T-cell (primary cell): ENCODE measurements at places on chromosomes 1 and 21. TPM values are rescaled to one million over a fixed set of nuclear protein-coding genes. Genes with fewer than 3 reads are reported as not detected.

- no peak for DNase-seq
These were observed 28.0 kb downstream of the LYPLAL1 start for GRCh38 chr1:219201656-219202055.

C8A gene
- total RNA-seq = not detected

DNA sequence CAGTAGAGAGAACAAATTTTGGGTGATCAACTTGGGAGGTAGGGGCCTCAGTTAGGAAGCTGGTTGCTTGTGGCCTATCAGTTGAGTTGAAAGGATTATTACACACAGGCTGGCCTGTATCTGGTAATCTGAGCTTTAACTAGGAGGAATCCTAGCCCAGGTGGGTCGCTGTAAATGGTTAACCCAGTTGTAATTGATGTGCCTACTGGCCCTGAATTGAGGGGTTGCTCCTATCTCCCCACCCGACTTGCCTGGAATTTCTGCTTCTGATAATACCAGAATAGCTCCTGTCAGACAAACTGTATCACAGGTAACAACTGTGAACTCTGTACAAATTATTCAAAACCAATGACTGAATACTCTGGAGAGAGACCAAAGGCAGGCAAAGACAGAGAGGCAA lies 210.4 kb upstream of the RUNX1 start:
- no peak for DNase-seq

F5 gene
- 8.7 TPM for total RNA-seq

DNA sequence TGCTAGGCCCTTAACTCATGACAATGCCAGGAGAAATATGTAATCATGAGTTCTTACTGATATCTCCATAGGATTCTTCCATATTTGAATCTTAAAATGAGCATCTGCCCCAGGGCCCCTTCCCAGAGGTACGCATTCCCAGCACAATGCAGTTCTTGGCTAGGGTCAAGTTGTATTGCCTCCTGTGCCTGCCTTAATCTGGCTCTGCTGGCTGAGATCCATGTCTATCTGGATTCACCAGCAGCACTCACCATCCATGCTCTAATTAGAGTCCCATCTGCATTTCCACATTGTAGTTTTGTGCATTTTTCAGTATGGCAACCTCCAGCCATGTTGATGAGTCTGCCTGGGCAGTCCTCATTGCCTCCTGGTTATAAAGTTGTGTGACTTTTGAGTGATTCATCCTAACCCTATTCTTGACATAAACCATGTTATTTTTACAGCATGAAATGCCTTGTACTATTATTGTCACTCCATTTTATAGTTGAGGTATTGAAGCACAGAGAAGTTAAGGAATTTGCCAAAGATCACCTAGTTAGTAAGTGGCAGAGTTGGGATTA lies 55.9 kb downstream of the CAMSAP2 start:
- DNase-seq = no peak

OR2T35 gene
- not detected for total RNA-seq

FNDC5 gene
- total RNA-seq = not detected

- DNase-seq = no peak
These were observed 27.1 kb upstream of the ZC3H11B start for GRCh38 chr1:219639876-219640577.

DNA sequence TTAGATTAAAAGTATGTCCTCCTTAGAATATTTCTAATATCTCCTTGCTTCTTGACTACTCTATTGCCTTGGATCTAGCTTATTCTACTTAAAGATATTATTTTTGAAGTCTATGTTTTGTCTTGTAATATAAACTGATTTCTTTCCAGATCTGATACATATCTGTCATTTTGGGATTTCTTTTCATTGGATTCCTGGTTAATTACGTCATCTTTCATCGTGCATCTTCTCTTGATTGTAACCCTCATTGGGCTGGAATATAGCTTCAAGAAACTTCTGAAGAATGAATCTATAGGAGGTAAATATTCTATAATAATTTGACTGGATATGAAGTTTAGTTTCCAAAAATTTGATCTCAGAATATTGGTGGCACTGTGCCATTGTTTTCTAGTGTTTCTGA lies 12.1 kb downstream of the NTMT2 start:
- no peak for DNase-seq

DNA sequence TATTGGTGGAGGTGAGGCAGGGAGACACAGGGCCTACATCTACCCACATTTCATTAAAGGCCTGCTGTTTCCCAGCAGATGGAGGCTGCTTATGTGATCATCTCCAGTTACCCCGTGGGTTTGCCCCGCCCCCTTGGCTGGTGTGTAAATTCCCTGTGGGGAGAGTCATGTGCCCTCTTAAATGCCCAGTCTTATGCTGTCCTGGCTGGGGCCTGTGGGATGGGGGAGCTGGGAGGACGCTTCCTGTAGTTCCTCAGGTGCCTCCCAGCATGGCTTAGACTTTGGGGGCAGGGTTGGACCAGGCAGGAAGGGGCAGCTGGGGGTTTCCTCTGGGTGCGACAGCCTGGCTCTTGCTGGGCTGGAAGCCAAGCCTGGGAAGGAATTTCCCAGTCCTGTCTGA lies 15.5 kb upstream of the CITED4 start:
- no peak for DNase-seq

DNA sequence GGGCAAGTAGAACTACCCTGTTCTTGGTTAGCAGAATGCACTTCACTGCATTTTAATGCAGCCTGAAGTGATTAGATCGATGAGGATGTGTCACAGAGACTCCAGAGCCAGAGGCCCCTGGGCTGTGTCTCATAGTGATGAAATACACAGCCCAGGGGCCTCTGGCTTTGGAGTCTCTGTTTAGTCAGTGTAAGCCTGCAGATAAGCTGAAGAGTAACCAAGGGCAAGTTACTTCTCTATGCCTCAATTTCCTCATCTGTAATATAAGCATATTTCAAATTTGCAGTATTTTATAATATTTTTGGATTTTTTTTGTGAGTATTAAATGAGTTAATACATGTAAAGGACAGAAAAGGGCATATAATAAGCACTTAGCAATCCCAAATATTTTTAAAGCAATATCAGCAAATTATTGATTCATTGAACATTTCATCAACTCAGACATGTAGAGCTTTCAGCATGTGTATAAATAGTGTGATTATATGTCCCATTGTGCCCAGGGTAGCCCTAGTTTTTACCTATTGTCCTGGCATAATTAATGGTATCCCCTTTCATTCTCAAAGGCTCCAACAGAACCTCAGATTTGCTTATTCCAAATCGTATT lies 23.6 kb upstream of the APOBEC4 start:
- no peak for DNase-seq

DNA sequence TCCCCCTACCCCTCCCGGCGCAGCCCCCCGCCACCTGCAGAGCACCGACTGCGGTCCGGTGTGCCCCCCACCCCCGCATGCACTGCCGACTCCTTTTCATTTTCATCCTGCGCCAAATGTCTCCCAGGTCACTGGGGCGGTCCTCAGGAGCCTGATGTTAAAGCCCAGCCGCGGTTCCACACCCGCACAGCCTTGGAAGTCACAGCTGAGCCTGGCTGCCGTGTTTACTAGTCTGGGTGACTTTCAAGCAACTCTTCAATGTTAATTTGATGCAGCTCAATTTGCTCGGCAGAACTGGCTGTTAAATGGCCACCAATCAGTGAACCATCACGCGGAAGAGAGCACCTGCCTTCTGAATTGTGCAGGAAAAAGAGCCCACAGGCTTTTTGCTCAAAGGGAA lies 27.2 kb downstream of the THAP3 start:
- no peak for DNase-seq

ARHGEF16 gene
- not detected for total RNA-seq

NTMT2 gene
- total RNA-seq = not detected

GRCh38 chr1:42142894-42143675 lies 10.1 kb upstream of the GUCA2B start:
- no peak for DNase-seq

DNA sequence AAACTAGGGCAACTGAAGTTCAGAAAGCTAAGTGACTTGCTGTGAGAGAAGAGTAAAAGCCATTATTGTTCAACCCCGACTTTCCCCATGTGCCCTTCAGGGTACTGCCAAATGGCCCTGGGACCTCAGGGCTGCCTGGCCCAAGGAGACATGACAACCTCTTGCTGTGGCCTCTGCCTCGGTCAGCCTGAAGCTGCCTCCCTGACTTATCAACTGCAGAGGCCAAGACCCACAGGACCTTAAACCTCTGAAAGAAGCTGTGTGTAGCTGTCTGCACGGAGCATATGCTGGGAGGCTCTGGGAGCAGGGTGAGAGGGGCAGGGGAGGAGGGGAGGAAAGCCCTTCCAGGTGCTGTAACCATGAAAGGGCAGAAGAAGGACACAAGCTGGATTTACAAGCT lies 35.9 kb downstream of the HMGB4 start:
- no peak for DNase-seq

CLDN8 gene
- total RNA-seq = not detected

ADAMTS4 gene
- total RNA-seq = 1.8 TPM

DDR2 gene
- 0.67 TPM for total RNA-seq

DNA sequence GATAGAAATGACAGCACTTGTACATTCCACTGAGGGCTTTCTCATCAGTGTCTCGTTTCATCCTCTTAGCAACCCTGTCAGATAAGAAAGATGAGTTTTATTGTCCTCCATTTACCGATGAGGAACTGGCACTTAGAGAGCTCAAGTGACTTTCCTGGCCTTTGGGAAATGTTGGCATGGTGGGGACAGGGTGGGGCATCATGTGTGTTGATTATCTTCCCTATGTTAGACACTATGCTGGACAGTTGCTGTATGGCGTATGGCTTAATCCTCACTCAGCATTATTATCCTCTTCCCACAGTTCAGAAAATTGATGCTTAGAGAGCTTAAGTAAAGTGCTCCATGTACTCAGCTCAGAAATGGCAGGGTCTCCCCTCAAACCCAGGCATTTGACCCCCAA lies 163.2 kb downstream of the CAMTA1 start:
- no peak for DNase-seq

RGS5 gene
- total RNA-seq = 3.4 TPM

RSPH1 gene
- 0.20 TPM for total RNA-seq

DNA sequence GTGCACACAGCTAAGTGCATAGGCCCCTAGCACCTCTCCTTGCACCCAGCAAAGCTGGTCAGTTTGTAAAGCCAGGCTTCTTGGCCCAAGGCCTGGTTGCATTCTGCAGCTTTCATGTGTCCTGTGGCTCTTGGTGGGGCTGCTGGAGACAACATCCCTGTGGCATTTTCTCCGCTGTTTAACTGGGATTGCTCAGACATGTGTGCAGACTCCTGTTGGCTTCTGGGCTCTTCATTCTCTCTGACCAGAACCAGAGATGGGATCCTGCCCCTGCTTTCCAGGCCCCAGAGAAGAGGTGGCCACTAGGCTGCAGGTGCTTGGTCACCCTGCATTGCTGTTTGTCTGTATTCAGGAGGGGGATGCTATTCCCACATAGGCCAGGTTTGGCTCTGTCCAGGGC lies 50.8 kb downstream of the FAM78B start:
- DNase-seq = no peak

GRCh38 chr1:4931486-4931885 lies 277.1 kb downstream of the AJAP1 start:
- no peak for DNase-seq

DNA sequence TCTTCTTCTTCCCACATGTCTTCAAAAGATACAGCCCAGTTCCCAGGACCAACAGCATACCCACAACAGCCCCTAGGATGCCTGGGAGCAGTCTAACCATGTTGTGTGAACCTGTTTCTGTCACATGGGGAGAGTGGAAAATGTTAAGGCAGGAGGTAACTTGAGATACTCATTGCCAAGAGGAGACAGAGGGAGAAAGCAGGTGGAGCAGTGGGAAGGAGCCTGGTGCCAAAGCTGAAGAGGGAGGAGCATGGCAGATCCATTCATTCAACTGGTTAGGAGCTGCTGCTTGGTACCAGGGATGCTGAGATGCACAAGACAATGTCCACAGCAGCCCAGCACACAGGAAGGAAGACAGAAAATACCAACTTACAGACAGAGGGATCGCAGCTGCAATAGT lies 149.8 kb upstream of the ETV3 start:
- DNase-seq = no peak

LMX1A gene
- total RNA-seq = not detected

- no peak for DNase-seq
These were observed 45.2 kb upstream of the HAO2 start for GRCh38 chr1:119323216-119323982.

GRCh38 chr1:228360533-228361313 lies 45.9 kb downstream of the TRIM11 start:
- DNase-seq = no peak

DNA sequence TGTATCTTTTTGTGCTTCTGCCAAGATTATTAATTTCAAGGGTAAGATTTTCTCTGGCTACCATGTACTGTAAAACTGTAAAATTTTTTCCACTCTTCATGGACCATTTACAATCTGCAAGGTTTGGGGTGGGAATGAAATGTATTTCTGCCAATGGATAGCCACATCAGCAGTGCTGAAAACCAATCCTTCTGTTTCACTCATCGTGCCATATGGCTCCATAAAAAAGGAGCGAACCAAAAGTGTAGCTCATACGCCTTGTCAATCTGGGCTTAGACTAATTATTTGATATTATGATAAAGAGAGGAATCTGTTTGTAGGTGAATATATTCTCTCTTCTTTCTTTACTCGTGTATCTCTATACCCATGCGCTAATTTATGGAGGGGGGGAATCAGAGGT lies 3.0 kb upstream of the SLC44A5 start:
- no peak for DNase-seq
